ENCODE measurements at places on chromosomes 5 and 9.

- DNase-seq, result no peak
Measured at GRCh38 chr5:142795251-142795650, 25.1 kb downstream of the ARHGAP26 start.

GRCh38 chr5:127930311-127930710 lies 153.3 kb upstream of the SLC12A2 start:
- DNase-seq, result no peak

GRCh38 chr5:34656700-34657273 lies 659 bp downstream of the RAI14 start:
- DNase-seq, result peak; percentile 51

DNA sequence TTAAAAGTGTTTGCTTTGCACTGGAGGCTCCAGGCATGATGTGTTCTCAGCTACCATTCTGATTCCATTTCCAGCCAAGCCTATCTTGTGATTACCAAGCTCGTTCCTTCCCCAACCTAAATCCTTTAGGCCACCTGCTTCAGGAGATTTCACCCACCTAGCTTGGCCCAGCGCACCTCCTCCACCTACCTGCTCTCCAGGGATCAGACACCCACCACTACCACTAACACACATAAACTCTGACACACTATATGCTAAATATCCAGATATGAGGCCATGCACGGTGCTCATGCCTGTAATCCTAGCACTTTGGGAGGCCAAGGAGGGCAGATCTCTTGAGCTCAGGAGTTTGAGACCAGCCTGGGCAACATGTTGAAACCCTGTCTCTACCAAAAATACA lies 2.4 kb downstream of the MYORG start:
- no peak for DNase-seq

DNA sequence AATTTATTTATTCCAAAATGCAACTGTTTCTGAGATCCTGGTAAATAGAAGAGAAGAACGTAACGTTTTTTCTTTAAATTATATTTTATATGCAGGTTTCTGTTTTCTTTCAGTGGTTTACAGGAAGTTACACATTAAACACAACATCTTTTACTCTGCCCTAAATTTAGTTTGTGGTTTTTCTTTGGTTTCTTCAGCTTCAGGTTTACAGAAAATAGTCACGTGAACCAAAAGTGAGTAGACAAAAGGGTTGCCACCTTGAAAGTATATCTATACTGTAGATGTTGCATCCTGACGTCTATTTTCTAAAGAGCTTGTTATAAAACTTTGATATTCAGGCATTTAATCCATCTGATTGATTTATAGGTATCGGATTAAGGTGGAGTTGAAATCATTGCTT lies 1236.6 kb downstream of the MAT2B start:
- DNase-seq, result no peak

- no peak for DNase-seq
Measured at GRCh38 chr5:105868038-105868780, 1802.5 kb downstream of the EFNA5 start.

GRCh38 chr5:16140417-16140816 lies 39.2 kb downstream of the MARCHF11 start:
- DNase-seq, result no peak

- no peak for DNase-seq
Measured at GRCh38 chr9:69334317-69334716, 9.3 kb downstream of the ENTREP1 start.

GRCh38 chr9:27539479-27540441 lies 10.1 kb upstream of the MOB3B start:
- no peak for DNase-seq

DNA sequence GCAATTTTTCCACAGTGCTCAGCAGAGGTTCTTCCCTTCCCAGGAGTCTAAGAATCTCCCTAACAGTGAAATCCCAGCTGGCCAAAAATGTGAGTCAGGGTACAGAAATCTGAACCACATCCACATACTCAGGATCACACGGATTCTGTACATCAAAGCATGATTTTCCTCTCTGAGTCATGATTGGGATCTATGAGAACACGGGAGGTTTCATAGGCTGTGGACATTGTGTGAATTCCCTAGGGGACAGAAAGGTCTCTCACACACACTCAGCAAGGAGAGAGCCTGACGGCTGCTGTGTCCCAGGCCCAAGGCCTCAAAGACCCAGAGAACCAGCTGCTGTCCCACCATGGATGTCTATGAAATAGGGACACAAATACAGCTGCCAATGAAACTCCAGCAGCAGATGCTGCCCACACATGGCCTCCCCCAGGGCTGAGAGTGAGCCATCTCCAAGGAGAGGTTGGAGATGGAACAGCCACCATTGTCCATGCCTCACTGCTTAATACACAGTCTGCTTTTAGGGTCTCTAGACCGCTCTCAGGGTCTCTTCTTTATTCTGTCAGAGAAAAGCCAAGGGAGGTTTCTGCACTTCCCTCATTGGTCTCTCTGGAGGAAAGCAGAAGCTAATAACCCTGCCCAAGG lies 102.7 kb downstream of the ADAMTS12 start:
- peak; percentile 30 for DNase-seq

DNA sequence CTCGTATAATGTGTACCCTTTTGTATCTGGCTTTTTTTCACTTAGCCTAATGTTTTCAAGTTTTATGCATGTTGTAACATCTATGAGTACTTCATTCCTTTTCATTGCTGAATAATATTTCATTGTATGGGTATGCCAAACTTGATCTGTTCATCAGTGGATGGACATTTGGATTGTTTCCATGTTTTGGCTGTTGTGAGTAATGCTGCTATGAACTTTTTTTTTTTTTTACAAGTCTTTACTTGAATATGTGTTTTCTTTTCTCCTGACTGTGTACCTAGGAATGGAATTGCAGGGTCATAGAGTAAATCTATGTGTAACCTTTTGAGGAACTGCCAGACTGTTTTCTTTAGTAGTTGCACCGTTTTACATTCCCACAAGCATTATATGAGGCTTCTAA lies 52.4 kb downstream of the MTREX start:
- peak; percentile 27 for DNase-seq

- peak; percentile 58 for DNase-seq
Measured at GRCh38 chr9:129617167-129617566, 3.7 kb downstream of the C9orf50 start.

DNA sequence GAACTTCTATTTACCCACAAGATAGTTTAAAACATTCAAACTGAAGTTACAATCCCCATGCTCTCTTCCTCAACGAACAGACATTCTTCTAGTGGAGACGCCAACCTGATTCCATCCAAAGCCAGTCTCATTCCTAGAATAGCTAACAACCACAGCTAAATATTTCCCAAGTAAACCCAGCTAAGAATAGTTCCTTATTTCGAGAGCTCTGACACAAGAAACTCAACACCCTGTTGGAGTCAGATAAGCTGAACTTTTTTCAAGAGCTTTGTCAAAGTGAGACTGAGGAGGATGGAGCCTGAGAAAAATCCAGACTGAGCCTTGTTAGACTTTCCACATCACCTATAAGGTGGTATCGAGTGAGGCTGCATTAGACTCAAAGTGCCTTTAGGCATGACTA lies 56.7 kb upstream of the RPS23 start:
- DNase-seq, result no peak

- DNase-seq, result no peak
Measured at GRCh38 chr5:42825422-42826148, 13.9 kb upstream of the SELENOP start.

DNA sequence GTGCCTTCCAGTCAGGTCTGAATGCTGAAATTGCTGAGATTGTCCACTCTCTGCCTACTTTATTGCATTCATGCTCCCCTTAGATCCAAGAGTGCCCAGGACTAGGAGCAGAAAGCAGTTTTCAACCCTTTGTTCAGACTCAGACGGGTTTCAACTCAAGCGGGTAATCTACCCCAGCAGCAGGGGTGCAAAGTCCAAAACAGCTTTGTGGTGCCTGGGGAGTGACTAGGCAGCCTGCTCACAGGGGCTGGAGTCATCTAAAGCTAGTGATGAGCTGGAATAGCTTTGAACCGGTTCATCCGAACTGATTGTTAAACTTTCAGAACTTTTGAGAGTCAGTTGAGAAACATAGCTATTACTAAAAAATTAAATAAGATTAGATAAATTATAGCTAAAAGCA lies 71.0 kb upstream of the IQGAP2 start:
- DNase-seq, result no peak

GRCh38 chr5:168073991-168074800 lies 217.2 kb upstream of the WWC1 start:
- DNase-seq, result no peak

GRCh38 chr5:126778675-126779403 lies 1.9 kb downstream of the LMNB1 start:
- no peak for DNase-seq

DNA sequence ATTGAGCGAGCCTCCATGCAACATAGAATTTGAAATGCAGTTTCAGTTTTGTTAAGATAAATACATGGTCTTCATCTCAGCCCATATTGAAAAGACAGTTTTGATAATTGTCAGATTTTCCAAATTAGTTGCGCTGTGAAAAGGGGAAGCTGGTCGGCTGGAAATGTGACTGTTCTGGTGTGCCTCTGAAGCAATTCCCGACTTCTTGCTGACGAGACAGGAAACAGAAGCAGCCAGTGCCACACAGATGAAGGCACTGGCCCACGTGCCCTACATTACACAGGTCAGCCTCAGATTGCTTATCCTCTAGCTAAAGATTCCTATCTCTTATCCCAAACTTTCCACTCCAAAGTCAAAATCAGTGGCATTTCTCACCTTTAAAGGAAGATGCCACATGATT lies 214.1 kb upstream of the TLE4 start:
- DNase-seq, result no peak

GRCh38 chr9:137589441-137590122 lies 730 bp downstream of the ZMYND19 start:
- no peak for DNase-seq

- no peak for DNase-seq
Measured at GRCh38 chr5:103452666-103453065, 109.9 kb downstream of the NUDT12 start.

GRCh38 chr5:57319628-57320027 lies 145.8 kb downstream of the GPBP1 start:
- DNase-seq, result no peak

DNA sequence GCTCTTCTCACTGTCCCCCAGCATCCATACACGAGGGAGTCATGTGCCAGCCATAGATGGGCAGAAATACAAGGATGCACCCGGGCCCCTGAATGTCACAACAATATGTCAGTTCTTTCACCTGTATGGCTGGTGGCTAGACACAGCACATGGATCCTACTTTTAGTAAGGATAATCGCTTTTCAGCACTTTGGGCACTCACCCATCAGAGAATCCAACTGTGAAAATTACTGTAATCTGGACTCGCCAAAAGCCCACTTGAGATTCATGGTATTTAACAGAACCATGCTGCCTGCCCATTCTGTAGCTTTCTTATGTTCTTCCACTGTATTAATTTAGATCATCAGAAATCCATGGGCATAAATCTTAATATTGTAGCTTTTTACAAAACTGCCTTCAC lies 124.8 kb downstream of the FRMD3 start:
- DNase-seq, result no peak

- no peak for DNase-seq
Measured at GRCh38 chr9:91090130-91090410, 271.6 kb downstream of the AUH start.

DNA sequence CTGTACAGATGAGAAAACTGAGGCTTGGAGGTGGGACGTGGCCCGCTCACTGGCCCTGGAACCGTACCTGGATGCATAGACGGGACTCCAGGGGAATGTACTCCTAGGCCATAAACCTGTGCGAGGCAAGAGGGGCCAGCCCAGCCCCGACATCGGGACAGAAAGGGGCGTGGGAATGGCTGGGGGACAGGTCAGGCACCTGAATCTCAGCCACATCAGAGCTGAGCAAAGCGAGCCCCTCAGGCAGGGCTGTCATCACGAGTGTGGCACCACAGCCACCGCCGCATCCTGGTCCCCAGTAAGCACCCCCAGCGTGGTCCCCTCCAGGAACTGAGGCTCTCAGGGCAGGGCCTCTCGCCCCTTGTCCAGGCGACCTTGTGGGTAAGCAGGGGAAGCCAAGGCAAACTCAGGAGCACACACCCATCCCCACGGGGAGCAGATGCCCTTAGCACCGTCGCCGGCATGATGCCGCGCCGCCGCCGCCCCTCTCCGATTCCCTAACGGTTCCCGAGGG lies 16.5 kb downstream of the NACC2 start:
- DNase-seq, result no peak

- DNase-seq, result no peak
Measured at GRCh38 chr5:28691526-28691925, 1653.1 kb upstream of the CDH9 start.

- DNase-seq, result peak; percentile 16
Measured at GRCh38 chr9:23123048-23123632, 676.5 kb downstream of the DMRTA1 start.

DNA sequence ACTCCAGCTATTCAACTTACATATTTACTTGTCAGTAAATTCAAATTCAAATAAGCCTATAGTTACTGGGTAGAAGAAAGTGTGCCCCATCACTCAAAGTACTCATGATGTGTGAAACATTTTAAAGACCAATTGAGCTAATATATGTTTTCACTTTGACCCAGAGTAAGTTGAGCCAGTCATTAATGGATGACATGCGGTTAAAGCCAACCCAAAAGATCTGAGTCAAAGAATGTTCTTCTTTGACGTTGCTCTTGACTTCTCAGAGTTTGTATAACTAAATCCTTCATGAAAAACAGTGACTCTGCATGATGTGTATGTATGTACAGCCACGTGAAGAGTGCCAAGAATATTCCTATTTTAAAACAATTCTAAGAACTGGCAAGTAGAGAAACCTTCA lies 237.4 kb downstream of the NR2F1-AS1 start:
- DNase-seq, result no peak

- no peak for DNase-seq
Measured at GRCh38 chr5:171577042-171577758, 157.8 kb downstream of the FGF18 start.

DNA sequence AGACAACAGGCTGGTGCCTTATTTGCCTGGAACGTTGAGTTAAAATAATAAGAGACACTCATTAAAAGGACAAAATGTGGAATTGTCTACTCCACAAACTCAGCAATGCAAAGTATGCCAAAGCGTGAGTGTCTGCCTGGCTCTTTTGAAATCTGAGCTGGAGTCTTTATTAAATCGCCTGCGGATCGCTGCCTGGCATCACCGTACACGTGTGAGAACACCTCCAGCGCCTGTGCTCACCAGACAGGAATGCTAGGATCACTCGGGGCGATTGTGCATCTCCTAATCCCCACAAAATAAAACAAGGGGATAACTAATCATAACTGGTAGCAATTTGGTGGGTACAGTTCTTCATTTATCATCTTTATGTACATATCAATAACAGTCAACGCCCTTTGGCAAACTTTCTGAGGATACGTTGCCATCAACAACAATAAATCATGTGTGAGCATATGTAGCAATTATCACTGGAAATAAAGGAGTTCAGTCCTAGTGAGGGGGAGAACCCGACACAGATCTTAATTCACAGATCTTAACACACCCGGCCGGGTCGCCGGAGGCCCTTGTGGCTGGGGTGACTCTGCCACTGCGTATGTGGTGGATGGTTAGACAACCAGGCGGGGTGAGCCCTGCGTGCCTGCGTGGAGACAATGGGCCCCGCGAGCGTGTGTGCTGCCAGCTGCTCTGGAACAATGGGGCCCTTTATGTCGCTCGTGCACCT lies 284.9 kb upstream of the IRX1 start:
- DNase-seq, result peak; percentile 95

Measured in RWPE1 (cell line).